Natural killer cell (primary cell): ENCODE measurements at places on chromosomes 3 and 15.

DNA sequence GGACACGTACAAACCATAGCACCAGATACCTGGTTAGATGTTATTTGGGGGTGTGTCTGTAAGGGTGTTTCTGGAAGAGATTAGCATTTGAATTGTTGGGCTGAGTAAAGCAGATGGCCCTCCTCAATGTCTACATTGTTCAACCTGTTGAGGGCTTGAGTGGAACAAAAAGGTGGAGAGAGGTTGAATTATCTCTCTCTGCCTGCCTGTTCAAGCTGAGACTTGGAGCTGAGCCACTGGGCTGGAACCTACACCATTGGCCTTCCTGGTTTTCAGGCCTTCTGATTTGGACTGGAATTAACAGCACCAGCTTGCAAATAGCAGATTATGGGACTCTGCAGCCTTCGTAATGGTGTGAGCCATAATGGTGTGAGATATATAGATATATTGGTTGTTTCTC is 71.3 kb upstream of the CORO2B start:
- DNase-seq = no peak

DNA sequence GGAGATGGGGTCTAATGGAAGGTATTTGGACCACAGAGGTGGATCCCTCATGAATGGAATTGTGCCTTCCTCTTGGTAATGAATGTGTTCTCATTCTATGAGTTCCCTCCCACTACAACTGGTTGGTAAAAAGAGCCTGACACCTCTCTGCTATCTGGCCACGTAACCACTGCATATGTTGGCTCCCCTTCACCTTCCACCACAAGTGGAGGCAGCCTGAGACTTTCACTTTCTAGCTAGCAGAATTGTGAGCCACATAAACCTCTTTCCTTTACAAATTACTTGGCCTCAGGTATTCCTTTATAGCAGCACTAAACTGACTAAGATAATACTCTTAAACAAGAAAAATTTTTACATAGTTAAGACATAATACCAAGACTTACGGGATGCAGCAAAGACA is 155.3 kb downstream of the NR1I2 start:
- peak; percentile 59 for DNase-seq

DNA sequence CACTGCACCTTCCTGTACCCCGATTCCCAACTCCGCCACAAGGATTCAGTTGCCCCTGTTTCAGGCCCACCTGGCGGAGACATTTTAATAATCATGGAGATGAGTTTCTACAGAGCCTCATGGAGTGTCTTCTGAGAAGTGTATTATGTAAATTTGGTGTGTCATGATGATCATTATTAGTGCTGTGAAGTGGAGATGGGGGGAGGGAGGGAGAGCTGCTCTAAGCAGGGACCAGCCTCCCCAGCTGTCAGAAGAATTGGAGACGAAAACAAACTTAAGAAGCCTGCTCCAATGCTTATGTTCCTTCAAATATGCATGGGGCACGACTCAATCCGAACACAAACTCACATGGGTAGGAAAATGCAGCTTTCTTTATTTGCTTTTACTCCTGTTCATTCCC is 127.8 kb downstream of the EPHB1 start:
- no peak for DNase-seq

GRCh38 chr3:109977897-109978296 is 640.6 kb upstream of the DPPA4 start:
- DNase-seq = no peak

- no peak for DNase-seq
Observed at GRCh38 chr15:51505251-51505650, 117.3 kb downstream of the DMXL2 start.

- DNase-seq = no peak
Observed at GRCh38 chr3:117255736-117256135, 546.2 kb downstream of the TUSC7 start.

- DNase-seq = no peak
Observed at GRCh38 chr15:69686626-69687025, 234.0 kb downstream of the RPLP1 start.

GRCh38 chr3:36827133-36827532 is 62.8 kb upstream of the DCLK3 start:
- DNase-seq = no peak

- DNase-seq = no peak
Observed at GRCh38 chr3:50003216-50003615, 63.3 kb downstream of the RBM6 start.

- no peak for DNase-seq
Observed at GRCh38 chr3:88225326-88226008, 75.7 kb downstream of the C3orf38 start.

DNA sequence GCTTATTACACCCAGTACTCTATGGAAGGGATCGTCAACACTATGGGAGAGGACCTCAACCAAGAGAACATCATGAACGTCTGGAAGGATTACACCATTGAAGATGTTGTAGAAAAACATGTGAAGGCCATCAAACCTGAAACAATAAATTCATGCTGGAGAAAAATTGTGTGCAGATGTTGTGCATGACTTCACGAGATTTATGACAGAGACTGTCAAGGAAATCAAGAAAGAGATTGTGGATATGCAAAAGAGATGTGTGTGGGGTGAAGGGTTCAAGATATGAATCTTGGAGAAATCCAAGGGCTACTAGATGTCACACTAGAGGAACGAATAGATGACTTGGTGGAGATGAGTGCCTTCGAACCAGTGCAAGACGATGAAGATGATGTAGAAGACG is 3.5 kb upstream of the PARP16 start:
- DNase-seq = no peak

DNA sequence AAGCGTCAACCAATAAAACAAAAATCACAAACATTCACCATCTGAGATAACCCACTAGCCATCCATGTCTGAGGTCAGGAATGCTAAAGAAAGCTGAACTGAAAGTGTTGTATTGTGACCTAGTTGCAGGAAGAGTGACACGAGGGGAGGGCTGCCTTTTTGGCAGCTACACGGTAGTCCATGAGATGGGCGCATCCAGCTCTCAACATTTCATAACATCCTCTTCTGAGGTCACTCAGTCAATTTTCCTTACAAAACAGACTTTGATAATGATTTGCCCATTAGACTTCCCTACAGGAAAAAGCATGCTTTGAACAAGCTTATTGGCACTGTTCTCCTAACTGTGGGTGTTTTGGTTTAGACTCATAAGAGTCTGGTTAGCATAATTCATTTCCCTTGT is 15.4 kb upstream of the SHF start:
- no peak for DNase-seq

- peak; percentile 48 for DNase-seq
Observed at GRCh38 chr3:37243820-37244748, 69.7 kb upstream of the LRRFIP2 start.

DNA sequence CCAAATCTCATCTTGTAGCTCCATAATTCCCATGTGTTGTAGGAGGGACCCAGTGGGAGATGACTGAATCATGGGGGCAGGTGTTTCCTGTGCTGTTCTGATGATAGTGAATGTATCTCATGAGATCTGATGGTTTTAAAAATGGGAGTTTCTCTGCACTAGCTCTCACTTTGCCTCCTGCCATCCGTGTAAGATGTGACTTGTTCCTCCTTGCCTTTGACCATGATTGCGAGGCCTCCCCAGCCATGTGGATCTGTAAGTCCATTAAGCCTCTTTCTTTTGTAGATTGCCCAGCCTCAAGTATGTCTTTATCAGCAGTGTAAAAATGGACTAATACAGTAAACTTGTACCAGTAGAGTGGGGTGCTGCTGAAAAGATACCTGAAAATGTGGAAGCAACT is 44.5 kb downstream of the DUT start:
- DNase-seq = no peak

DNA sequence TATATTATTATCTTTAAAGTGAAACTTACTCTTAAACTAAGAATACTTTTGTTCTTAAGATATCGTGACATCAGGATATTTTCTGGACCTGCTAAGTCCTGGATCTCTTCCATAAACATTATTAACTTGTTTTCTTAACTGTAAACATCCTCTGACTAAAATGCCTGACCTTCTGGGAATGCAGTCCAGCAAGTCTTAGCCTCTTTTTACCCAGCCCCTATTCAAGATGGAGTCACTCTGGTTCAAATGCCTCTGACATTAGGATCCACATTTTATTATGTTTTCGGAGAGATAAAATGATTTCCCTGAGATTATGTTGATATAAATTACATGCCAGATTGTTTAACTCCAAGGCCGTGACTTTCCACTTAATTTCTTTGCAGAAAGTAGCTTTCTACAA is 37.6 kb downstream of the OSTN start:
- DNase-seq = no peak

DNA sequence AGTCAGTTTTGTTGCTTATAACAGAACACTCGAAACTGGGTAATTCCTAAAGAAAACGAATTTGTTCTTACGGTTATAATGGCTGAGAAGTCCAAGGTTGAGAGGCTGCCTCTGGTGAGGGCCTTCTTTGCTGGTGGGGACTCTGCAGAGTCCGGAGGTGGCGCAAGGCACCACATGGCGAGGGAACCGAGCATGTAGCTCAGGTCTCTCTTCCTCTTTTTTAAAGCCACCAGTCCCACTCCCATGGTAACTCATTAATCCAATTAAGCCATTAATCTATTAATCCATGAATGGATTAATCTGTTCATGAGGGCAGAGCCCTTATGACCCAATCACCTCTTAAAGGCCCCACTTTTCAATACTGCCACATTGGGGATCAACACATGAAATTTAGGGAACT is 50.0 kb downstream of the ROPN1B start:
- DNase-seq = no peak

DNA sequence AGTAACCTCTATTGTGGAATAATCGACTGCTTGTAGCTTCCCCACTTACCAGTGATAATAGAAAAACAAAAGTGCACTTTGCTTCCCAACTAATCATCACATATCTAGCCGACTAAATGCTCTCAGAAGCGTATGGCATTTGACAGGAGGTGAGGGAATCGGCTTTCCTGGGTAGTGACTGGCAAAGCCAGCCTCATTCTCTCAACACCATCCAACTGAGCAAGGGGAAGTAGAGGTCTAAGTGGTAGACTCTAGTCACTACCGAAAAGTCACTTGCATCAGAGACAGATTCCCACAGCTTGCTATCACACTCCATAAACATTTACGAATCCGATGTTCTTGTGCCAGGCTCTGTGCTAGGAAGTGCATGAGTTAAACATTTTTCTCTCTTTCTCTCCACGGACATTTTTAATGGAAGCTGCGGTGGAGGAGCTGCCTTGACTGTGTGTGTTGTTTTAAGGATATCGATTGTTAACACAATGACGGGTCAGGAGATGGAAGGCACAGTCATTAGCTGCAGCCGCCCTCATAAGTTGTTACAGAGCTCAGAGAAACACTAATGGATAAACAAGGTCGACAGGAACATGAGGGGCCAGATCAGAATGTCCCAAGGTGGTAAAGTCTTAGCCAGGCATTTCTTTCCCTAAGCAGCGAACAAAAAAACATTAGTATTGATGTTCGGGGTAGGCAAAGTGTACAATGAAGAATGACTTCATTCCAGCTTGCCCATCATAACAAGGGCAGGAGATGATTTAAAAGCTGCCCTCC is 11.9 kb downstream of the ZNF385D start:
- DNase-seq = no peak

- DNase-seq = no peak
Observed at GRCh38 chr3:188125076-188125475, 28.9 kb upstream of the LPP start.

GRCh38 chr3:119690043-119690656 is 12.7 kb upstream of the CFAP91 start:
- no peak for DNase-seq

DNA sequence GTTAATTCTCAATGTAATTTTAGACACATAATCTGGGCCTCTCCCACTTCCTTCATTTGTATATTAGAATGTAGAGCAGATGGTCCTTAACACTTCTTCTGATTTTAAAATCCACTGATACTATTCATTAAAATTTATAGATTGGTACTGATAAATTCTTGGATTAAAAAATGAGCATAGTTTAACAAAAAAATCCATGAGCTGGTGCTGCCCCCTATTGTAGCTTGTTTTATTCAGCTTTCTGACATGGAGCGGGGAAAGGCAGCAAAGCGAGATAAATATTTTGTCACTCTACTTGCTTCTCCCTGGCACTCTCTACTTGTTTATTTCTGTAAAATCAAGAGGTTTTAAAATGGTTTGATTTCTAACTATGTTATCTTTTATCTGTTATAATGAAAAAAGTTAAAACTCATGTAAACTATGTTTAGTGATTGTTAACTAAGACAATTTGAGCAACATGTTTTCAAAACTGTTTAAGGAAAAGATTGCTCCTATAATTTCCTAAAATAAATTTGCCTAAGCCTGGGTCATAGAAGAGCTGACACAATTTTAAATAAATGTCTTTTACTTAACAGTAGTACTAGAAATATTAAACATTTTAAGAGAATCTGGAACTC is 26.5 kb upstream of the PLOD2 start:
- DNase-seq = no peak

GRCh38 chr3:113405180-113405579 is 36.1 kb downstream of the CFAP44 start:
- DNase-seq = no peak

- DNase-seq = no peak
Observed at GRCh38 chr3:186417791-186418190, 55.8 kb upstream of the DGKG start.

- DNase-seq = peak; percentile 10
Observed at GRCh38 chr15:93089727-93090305, 805 bp upstream of the RGMA start.

DNA sequence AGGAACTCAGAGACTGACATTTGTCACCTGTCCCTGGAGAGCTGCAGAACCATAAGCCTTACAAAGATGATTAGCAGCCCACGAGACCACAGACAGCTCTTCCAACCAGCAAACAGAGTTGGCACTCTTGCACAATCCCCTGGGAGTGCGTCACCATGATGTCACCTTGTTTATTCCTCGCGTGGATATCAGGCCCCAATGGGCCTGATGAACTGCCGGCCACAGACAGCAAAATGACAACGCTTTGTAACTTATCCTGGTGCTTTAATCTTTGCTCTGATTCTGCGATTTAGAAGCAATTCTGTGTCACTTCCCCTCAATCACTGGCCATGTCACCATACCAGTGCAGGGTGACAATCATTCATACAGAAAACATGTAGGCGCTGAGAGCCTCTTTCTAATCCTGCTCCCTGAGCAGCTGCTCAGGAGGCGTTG is 89.2 kb downstream of the TAMM41 start:
- no peak for DNase-seq

- no peak for DNase-seq
Observed at GRCh38 chr15:83955806-83956265, 279.7 kb upstream of the GOLGA6L4 start.

DNA sequence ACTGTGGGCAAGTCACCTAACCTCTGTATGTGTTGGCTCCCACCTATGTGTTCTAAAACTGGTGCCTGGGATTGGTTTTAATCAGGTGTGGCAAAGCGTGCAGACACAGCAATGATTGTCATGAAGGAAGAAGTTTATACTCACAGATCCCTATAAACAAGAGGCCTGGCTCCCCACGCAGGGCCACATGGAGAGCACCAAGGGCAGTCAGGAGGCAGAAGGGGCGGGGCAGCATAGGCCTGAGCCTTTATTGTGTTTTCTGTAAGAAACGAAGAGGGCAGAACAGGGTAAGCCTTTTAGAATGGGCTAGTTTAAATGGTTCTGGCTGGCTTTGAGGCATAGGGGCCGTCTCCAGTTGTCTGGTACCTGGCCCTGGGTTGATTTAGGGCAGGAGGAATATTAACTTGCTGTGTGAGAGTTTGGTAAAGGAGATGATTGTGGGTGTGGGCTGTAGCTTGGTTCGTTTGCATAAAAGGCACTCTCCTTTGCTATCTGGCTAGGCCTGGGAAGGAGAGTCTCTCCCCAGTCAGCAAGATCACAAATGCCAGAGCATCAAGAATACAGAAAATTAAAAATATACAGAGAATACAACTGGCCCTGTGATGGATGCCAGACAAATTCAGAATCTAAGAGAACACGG is 2.2 kb upstream of the FBXW12 start:
- DNase-seq = no peak
